Temporal lobe (tissue), 4 donors: ENCODE measurements at places on chromosomes 2 and 18. TPM values are rescaled to one million over a fixed set of nuclear protein-coding genes. Genes with fewer than 3 reads are reported as not detected.

The REG1B gene
- not detected for total RNA-seq

The FOSL2 gene
- total RNA-seq: 8.9 TPM

The DOK6 gene
- 61.5 TPM for total RNA-seq

The CFLAR gene
- total RNA-seq: 26.6 TPM

The CROCC2 gene
- not detected for total RNA-seq

The SOWAHC gene
- 30.2 TPM for total RNA-seq

The IL1R1 gene
- 0.74 TPM for total RNA-seq

The ARHGEF4 gene
- 45.7 TPM for total RNA-seq

The TMEM247 gene
- not detected for total RNA-seq

The MPHOSPH10 gene
- 26.1 TPM for total RNA-seq

The ANXA4 gene
- total RNA-seq: 4.4 TPM

The TACR1 gene
- total RNA-seq: 1.7 TPM

The RGPD4 gene
- 0.25 TPM for total RNA-seq

The SPAG16 gene
- total RNA-seq: 79.9 TPM

The DSG2 gene
- total RNA-seq: 3.2 TPM

The RBKS gene
- total RNA-seq: 1.7 TPM

The MOGAT1 gene
- total RNA-seq: not detected
